ENCODE measurements at places on chromosomes 1 and 21.
A peak's percentile ranks its signal among the peaks of the same experiment; 100 is the strongest.

GRCh38 chr1:207306023-207306422 lies 15.5 kb upstream of the CD55 start:
- H3K4me1 ChIP-seq = peaks cover 14% of the 10 kb centered on the region
- H3K4me3 ChIP-seq = no peak overlapping the region
- no peaks in the 10 kb centered on the region for H3K36me3 ChIP-seq

- no peak overlapping the region for H3K27ac ChIP-seq
- no peak for DNase-seq
- no peaks in the 10 kb centered on the region for H3K36me3 ChIP-seq
- H3K4me1 ChIP-seq = no peaks in the 10 kb centered on the region
Observed at GRCh38 chr1:246187834-246188372, 319.2 kb downstream of the SMYD3 start.

GRCh38 chr1:21258331-21259134 lies 31.7 kb downstream of the ECE1 start:
- H3K4me3 ChIP-seq = no peak overlapping the region
- no peaks in the 10 kb centered on the region for H3K27me3 ChIP-seq
- H3K36me3 ChIP-seq = no peaks in the 10 kb centered on the region
- peaks cover 26% of the 10 kb centered on the region for H3K4me1 ChIP-seq
- no peak overlapping the region for H3K27ac ChIP-seq

- peak; percentile 46 for DNase-seq
- peak within 1 kb of the TSS; percentile 59 for H3K4me3 ChIP-seq
- H3K4me1 ChIP-seq = no peaks in the 10 kb centered on the region
- H3K36me3 ChIP-seq = no peaks in the 10 kb centered on the region
Observed at GRCh38 chr1:236685917-236686814, at the start of gene ACTN2. Gene ACTN2 (plus strand): TSS chr1:236686499. CDS start chr1:236686674, 175 bp downstream.

GRCh38 chr1:22838965-22839364 lies 128.3 kb downstream of the EPHB2 start:
- H3K4me3 ChIP-seq = no peak overlapping the region
- no peaks in the 10 kb centered on the region for H3K4me1 ChIP-seq
- no peak for DNase-seq

GRCh38 chr1:64398936-64399335 lies 71.0 kb upstream of the CACHD1 start:
- no peak for DNase-seq
- no peak overlapping the region for H3K27ac ChIP-seq
- H3K4me3 ChIP-seq = no peak overlapping the region
- H3K4me1 ChIP-seq = peaks cover 18% of the 10 kb centered on the region
- H3K36me3 ChIP-seq = no peaks in the 10 kb centered on the region

- no peak for DNase-seq
- H3K4me1 ChIP-seq = no peaks in the 10 kb centered on the region
- no peak overlapping the region for H3K27ac ChIP-seq
- H3K36me3 ChIP-seq = no peaks in the 10 kb centered on the region
- no peak overlapping the region for H3K4me3 ChIP-seq
Observed at GRCh38 chr1:3679098-3679555, 26.8 kb downstream of the TP73 start.

DNA sequence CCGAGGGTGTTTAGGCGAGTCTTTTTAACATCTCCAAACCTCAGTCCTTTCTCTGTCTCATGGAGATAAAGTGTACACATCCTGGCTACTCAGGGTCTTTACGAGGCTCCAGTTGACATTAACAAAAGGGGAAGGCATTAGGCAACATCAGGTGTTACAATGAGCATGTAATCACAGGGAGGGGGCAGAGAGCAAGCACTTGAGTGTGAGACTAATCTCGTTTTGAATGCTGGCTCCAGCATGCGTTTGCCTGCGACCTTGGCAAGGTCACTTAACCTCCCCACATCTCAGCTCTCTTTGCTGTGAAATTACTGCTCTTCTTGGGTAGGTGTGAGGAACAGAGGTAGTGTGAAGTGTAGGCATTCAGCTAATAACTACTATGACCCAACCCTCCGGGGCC lies 3.1 kb downstream of the TNNT2 start:
- H3K4me3 ChIP-seq = no peak overlapping the region
- H3K27ac ChIP-seq = no peak overlapping the region
- no peak for DNase-seq
- H3K36me3 ChIP-seq = no peaks in the 10 kb centered on the region
- no peaks in the 10 kb centered on the region for H3K4me1 ChIP-seq
- H3K27me3 ChIP-seq = peaks cover 54% of the 10 kb centered on the region

DNA sequence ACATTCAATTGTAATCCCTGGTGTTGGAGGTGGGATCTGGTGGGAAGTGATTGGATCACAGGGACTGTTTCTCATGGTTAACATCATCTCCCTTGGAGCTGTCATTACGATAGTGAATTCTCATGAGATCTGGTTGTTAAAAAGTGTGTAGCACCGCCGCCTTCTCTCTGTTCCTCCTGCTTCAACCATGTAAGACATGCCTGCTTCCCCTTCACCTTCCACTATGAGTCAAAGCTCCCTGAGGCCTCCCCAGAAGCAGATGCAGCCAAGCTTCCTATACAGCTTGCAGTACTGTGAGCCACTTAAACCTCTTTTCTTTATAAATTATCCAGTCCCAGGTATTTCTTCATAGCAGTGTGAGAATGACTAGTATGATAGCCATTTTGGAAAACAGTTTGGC lies 30.1 kb upstream of the TRIM62 start:
- no peak overlapping the region for H3K27ac ChIP-seq
- no peaks in the 10 kb centered on the region for H3K36me3 ChIP-seq
- DNase-seq = no peak
- H3K4me1 ChIP-seq = no peaks in the 10 kb centered on the region
- no peak overlapping the region for H3K4me3 ChIP-seq

- H3K4me3 ChIP-seq = peak overlapping the region; percentile 84
- H3K4me1 ChIP-seq = no peaks in the 10 kb centered on the region
- peaks cover 27% of the 10 kb centered on the region for H3K36me3 ChIP-seq
- DNase-seq = peak; percentile 79
- H3K27me3 ChIP-seq = no peaks in the 10 kb centered on the region
Observed at GRCh38 chr21:36059823-36060158, 535 bp downstream of the SETD4 start.

- no peaks in the 10 kb centered on the region for H3K36me3 ChIP-seq
- no peaks in the 10 kb centered on the region for H3K27me3 ChIP-seq
- no peak overlapping the region for H3K27ac ChIP-seq
- no peak for DNase-seq
- no peak overlapping the region for H3K4me3 ChIP-seq
Observed at GRCh38 chr1:29227511-29227910, 3.2 kb downstream of the MECR start.

- H3K4me3 ChIP-seq = no peak overlapping the region
- DNase-seq = no peak
- H3K4me1 ChIP-seq = peaks cover 7% of the 10 kb centered on the region
Observed at GRCh38 chr1:116127848-116128540, 16.8 kb downstream of the MAB21L3 start.

- H3K4me1 ChIP-seq = no peaks in the 10 kb centered on the region
- H3K4me3 ChIP-seq = peak overlapping the region; percentile 82
- no peaks in the 10 kb centered on the region for H3K27me3 ChIP-seq
- no peaks in the 10 kb centered on the region for H3K36me3 ChIP-seq
- H3K27ac ChIP-seq = peak overlapping the region; percentile 23
- DNase-seq = no peak
Observed at GRCh38 chr1:65149351-65150107, 1.5 kb downstream of the AK4 start.

DNA sequence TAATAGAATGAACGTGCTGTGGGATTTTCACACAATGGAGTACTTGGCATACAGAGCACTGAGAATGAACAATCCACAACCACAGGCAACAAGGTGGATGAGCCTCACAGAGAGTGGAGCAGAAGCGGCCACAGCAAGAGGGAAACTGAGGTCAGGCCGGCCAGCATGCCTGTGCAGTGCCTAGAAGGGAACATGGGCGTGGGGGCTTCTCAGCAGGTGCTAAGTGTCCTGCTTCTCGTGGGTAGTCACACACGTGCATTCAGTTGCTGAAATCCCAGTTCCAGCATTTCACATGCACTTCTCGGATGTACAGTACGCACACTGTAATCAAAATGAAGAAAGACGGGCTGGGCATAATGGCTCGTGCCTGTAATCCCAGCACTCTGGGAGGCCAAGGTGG lies 33.1 kb downstream of the WDR4 start:
- no peak for DNase-seq
- no peaks in the 10 kb centered on the region for H3K27me3 ChIP-seq
- no peaks in the 10 kb centered on the region for H3K4me1 ChIP-seq
- H3K36me3 ChIP-seq = peaks cover 8% of the 10 kb centered on the region

DNA sequence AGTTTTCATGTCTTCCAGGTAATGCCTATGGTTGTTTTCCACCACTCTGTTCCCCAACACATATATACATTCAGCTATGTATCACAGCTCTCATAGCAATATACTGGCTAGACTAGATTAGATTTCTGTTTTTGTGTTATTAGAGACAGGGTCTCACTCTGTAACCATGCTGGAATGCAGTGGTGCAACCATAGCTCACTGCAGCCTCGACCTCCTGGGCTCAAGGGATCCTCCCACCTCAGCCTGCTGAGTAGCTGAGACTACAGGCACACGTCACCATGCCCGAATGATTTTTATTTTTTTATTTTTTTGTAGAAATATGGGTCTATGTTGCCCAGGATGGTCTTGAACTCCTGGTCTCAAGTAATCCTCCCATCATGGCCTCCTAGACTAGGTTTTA lies 37.7 kb downstream of the SYNJ1 start:
- no peak for DNase-seq
- H3K27ac ChIP-seq = no peak overlapping the region
- H3K4me3 ChIP-seq = no peak overlapping the region
- H3K36me3 ChIP-seq = peaks cover 15% of the 10 kb centered on the region
- H3K4me1 ChIP-seq = no peaks in the 10 kb centered on the region

GRCh38 chr1:113276507-113276906 lies 113.8 kb upstream of the MAGI3 start:
- no peak overlapping the region for H3K27ac ChIP-seq
- no peak for DNase-seq
- peaks cover 4% of the 10 kb centered on the region for H3K27me3 ChIP-seq
- H3K4me3 ChIP-seq = no peak overlapping the region
- H3K36me3 ChIP-seq = no peaks in the 10 kb centered on the region

GRCh38 chr1:4396551-4396950 lies 257.9 kb upstream of the AJAP1 start:
- DNase-seq = no peak
- no peak overlapping the region for H3K27ac ChIP-seq

GRCh38 chr1:64337926-64338325 lies 132.0 kb upstream of the CACHD1 start:
- H3K36me3 ChIP-seq = no peaks in the 10 kb centered on the region
- H3K4me3 ChIP-seq = no peak overlapping the region
- DNase-seq = peak; percentile 42
- H3K27ac ChIP-seq = no peak overlapping the region
- peaks cover 8% of the 10 kb centered on the region for H3K4me1 ChIP-seq
- no peaks in the 10 kb centered on the region for H3K27me3 ChIP-seq

- H3K4me1 ChIP-seq = peaks cover 72% of the 10 kb centered on the region
- no peaks in the 10 kb centered on the region for H3K27me3 ChIP-seq
- no peaks in the 10 kb centered on the region for H3K36me3 ChIP-seq
- no peak overlapping the region for H3K27ac ChIP-seq
Observed at GRCh38 chr1:96365596-96366390, 355.8 kb upstream of the PTBP2 start.

DNA sequence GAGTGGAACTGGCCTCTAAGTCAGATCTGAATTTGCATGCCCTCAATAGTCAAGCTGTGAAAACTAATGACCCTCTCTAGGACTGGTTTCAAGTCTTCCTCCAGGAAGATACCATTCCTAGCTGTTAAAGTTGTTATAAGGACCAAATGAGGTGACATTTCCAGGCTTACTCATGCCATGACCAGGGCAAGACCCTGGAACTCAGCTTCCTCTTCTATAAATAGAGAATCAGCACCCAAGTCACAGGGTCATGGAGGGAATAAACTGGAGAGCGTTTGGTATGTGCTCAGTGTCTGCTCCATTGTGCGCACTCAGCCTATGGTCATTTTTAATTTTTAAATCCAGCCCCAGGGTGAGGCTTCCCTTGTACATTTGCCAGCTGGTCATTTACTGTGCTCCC lies 2.5 kb downstream of the S100A9 start:
- no peak for DNase-seq
- no peaks in the 10 kb centered on the region for H3K4me1 ChIP-seq
- H3K4me3 ChIP-seq = no peak overlapping the region
- peaks cover 11% of the 10 kb centered on the region for H3K27me3 ChIP-seq
- no peak overlapping the region for H3K27ac ChIP-seq

GRCh38 chr1:90144820-90145219 lies 149.9 kb downstream of the ZNF326 start:
- no peaks in the 10 kb centered on the region for H3K36me3 ChIP-seq
- H3K27me3 ChIP-seq = no peaks in the 10 kb centered on the region
- no peak overlapping the region for H3K4me3 ChIP-seq
- H3K4me1 ChIP-seq = no peaks in the 10 kb centered on the region

GRCh38 chr1:193677874-193678273 lies 491.5 kb upstream of the B3GALT2 start:
- DNase-seq = no peak
- no peaks in the 10 kb centered on the region for H3K36me3 ChIP-seq
- no peak overlapping the region for H3K4me3 ChIP-seq
- H3K27ac ChIP-seq = no peak overlapping the region
- no peaks in the 10 kb centered on the region for H3K27me3 ChIP-seq

- H3K4me3 ChIP-seq = peak overlapping the region; percentile 81
- H3K36me3 ChIP-seq = no peaks in the 10 kb centered on the region
- DNase-seq = no peak
- H3K27me3 ChIP-seq = no peaks in the 10 kb centered on the region
- H3K4me1 ChIP-seq = peaks cover 23% of the 10 kb centered on the region
Observed at GRCh38 chr21:43721206-43721605, 2.3 kb downstream of the PDXK start.

DNA sequence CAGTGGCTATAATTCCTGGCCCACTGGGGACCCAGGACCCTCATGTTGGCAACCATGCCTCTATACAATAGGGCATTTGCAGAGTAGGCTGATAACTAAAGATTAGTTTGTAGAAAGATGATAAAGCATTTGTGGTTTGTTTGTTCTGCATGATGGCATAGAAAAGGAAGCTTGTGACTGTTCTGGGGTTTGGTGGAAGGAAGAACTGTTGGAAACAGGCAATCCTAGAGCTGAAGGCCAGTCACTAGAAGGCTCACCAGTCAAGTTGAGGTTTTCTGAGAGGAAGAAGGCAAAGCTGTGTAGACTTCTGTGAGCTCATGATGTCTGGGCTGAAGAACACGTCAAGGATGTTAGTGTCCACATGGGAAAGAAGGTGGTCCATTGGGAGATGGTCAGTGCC lies 140.3 kb upstream of the VANGL1 start:
- no peaks in the 10 kb centered on the region for H3K27me3 ChIP-seq
- peak; percentile 11 for DNase-seq
- H3K27ac ChIP-seq = no peak overlapping the region
- H3K36me3 ChIP-seq = no peaks in the 10 kb centered on the region
- peaks cover 38% of the 10 kb centered on the region for H3K4me1 ChIP-seq

Measured in GM23248 (cell line).